ENCODE measurements at places on chromosomes 3 and 15.
A peak's percentile ranks its signal among the peaks of the same experiment; 100 is the strongest.

DNA sequence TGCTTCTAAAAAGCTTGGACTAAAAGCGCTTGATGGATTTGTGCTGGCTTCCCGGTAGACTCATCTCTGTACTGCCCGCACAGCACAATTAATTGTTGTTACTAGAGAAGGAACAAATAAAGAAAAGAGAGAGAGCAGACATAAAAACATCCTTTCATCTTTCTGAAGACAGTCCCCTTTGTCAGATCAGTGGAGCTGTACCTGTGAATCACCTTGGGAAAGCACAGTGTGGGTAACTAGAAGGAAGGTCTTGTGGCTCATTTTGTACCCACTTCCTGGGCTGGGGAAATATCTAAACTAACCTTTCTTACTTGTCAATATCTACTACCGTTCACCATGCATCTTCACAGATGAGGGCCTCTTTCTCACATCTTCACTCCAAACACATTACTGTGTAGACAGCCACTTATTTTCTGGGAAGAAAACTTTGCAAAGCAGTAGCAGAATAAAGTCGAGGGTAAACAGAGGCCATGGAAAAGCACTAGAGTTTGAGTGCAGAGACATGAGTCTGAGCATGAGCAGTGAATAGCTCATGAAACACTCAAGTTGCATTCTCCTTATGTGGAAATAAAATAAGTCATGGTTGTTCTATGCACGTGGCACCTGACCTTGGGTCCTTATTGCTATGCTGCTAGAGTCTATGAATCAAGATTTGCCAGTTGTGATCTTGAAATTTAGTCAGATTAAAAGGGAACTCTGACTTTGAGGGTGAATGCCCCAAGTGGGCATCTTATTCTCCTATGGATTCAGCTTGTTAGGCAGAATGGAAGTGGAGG lies 169.3 kb downstream of the LPP start:
- peak; percentile 67 for DNase-seq

DNA sequence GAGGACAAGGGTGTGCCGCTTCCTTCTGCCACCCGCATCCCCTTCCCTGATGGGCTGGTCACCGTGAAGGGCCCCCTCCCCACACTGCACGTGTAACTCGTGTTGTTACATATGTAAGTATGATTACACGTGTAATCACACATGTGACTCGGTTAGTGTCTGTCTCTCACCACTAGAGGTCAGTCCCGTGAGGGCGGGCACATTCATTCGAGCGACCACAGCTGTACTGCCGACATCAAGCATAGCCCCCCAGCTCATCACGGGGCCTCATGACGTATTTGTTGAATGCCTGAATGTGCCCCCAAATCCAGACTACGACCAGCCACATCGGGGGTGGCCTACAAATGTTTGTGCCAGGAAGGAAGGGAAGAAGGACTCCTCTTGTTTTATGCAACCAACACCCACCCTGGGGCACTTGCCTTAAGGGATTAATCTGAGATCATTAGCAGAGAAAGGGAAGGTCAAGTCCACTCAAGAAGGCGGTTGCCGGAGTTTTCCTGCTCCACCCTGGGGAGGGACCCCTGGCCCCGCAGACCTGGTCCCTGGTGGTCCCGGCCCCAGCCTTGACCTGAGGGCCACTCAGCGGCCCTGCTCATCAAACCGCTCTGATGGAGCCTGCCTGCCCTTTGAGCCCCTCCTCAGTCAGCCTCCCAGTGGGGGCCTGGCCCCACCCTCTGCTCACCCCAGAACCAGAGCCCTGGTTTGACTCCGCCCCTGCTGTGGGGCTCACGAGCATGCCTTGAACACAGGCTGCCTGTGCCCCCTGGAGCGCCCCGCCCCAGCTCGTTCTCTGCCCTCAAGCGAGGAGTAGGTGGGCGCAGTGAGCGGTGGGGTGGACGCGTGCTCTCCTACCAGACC lies 52.8 kb downstream of the RGMA start:
- peak; percentile 54 for DNase-seq

DNA sequence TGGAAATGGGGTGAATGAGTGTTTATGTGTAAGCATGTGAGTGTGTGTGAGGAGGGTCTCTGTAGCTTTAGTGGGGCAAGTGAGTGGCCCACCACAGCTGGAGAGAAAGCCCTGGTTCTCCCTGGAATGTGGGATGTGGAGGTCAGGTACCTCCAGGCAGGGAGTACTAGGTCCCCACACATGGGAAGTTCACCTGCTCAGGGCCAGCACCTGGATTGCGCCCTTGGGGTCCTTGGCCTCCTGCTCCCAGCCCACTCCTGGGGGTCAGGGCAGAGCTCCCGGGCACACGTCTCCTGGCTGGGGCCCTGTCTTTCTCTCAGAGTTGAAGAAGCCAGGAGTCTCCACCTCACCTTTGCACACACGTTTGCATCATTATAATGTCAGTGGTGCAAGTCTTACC lies 40.0 kb upstream of the TMCC1 start:
- no peak for DNase-seq

- no peak for DNase-seq
Measured at GRCh38 chr15:48355377-48355776, 24.1 kb downstream of the DUT start.

DNA sequence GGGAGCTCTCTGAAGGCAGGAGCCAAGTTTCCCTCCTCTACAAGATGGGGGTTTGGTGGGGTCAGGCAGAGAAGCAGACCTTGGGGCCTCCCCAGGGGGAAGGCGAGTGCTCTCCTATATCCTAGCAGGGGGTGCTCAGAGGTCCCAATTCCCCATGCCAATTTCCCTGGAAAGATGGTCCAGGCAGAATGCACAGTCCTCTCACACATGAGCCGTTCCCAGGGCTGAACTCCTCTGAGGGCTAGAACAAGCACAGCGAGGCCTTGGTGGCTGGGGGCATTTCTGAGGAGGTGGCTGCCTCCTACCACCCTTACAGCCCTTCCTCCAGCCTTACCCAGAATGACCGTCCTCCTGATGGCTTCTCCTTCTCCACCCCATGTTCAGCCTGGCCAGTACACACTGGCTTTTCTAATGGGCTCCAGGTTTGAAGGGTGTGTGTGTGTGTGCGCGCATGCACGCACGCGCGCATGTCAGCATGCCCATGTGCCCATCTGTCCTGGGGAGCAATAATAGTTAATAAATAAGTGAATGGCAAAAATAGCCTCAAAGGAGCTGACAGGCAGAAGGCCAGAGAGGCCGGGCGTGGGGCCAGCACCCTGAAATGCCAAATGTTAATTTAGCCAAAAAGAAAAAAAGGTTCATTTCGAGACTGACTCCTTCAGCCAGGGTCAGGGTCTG lies 24.4 kb downstream of the ADCY5 start:
- DNase-seq, result no peak

- no peak for DNase-seq
Measured at GRCh38 chr15:71237456-71238188, 122.4 kb downstream of the THSD4 start.

GRCh38 chr15:86505951-86506350 lies 426.3 kb downstream of the AGBL1 start:
- DNase-seq, result no peak

GRCh38 chr3:88032245-88032644 lies 26.6 kb downstream of the CGGBP1 start:
- DNase-seq, result no peak

DNA sequence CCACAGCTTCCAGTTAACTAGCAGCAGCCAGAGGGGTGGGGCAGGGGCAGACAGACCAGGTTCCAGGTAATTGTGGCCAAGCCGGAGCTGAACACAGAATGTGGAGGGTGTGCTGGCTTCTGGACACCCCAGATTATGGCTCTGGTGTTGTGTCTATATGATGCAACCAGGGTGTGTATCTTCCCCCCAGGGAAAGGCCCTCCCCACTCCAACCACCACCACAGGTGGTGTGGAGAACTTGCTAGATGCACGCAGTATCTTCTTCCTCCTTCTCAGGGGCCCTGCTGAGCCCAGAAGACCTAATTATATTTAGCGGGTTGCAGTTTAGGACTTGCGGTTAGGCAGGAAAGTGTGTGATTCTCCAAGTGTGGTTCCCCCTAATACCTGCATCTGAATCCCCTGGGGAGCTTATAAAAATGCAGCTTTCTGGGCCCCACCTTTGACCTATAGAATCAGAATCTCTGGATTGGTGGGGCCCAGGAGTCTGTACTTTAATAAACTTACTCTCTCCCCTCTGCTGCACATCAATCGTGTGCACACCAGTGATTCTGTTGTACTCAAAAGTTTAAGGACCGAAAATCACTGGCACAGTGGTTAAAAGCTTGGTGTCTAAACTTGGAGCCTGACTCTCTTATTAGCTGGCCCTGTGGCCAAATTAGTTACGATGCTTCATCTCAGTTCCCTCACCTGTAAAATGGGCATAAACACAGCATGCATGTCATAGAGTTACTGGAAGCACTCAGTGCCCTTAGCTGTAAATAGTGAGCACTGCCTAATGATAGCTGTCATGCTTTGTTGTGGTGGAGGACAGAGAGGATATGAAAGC lies 379.1 kb upstream of the PROK2 start:
- no peak for DNase-seq

DNA sequence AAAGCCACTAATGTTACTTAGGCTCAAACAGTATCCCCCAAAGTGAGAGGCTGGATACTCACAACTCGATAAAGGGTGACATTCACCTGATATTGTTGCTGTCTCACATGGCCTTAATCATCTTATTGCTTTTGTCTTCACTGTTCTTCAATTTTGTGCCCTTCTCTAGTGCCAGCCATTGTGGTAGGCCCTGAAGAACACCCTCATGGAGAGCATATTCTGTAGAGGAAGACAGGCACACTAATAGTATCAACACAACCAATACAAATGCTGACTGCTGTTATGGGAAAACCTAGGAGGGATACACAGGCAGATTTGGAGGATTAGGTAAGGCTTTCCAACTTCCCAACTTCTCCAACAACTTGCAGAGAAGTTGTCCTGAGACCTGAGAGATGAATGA lies 4.1 kb upstream of the BLM start:
- DNase-seq, result no peak

DNA sequence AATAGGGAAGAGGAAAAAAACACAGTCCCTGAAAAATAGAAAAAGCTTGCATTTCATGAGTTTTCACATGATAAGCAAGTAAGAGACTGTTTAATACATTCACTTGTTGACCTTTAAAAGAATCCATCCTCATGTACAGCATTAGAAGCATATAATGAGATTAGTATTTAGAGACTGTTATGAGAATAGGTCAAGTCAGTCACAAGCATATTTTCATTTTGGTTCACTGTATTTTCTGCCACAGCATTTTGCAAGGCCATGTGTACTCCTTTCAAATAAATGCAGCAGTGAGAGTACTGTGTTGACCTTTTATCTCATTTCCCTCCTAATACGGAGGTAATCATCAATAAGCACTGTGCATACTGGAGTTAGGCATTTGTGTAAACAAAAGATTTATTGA lies 162.2 kb upstream of the SETMAR start:
- DNase-seq, result no peak

DNA sequence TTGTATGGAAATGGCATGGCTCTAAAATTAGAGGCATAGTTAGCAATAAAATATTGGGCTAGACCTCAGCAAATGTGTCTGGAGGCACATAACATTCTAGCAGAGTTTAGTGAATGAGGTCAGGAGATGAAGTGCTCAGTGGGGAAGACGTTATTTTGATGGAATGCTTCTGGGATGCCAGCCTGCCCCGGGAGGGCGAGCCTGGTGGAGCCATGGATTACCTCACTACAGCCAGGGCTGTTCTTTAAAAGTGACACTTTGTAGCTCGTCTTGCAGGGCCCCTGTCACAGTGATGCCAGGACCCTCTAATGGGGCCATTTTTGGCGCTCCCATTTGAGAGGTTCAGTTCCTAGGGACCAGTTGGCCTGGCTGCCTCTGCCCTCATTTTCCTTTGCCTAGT lies 48.5 kb downstream of the PXYLP1 start:
- DNase-seq, result no peak

GRCh38 chr15:66429546-66429945 lies 42.8 kb downstream of the MAP2K1 start:
- no peak for DNase-seq

DNA sequence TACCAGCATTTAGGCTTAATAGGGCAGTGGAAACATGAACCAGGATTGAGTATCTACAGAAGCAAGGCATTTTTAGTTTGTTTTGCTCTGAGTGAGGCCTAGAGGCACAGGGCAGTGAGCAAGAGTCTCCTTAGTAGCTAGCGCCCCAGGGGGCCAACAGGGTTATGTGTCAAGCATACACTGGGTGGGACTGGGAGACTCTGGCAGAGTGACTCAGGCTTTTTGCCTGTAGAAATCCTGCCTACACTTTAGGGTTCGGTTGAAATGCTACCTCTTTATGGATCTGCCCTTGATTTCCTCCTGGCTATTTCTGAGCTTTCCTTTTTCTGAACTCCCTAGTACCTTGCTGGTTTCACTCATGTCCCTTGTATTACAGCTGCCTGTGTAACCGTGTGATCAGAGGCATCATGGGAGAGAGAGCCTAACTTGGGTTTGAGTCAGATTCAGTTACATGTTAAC lies 72.2 kb downstream of the TOP2B start:
- DNase-seq, result no peak

- no peak for DNase-seq
Measured at GRCh38 chr3:59873576-59874230, 823.9 kb upstream of the CFAP20DC start.

- no peak for DNase-seq
Measured at GRCh38 chr15:26983822-26984221, 12.8 kb downstream of the GABRG3 start.

DNA sequence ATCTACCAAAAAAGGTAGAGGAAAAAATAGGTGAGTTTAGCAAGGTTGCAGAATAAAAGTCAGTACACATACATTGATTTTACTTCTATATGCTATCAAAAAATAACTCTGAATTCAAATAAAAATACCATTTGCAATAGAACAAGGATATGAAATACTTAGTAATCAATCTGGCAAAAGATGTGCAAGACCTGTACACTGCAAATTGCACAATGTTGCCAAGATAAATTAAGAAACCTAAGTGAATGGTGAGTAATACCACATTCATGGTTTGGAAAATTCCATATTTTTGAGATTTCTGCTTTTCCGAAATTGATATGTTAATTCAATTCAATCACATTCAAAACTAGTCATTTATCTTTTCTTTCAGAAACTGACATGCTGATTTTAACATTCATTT lies 464.8 kb downstream of the EPHA3 start:
- DNase-seq, result no peak

DNA sequence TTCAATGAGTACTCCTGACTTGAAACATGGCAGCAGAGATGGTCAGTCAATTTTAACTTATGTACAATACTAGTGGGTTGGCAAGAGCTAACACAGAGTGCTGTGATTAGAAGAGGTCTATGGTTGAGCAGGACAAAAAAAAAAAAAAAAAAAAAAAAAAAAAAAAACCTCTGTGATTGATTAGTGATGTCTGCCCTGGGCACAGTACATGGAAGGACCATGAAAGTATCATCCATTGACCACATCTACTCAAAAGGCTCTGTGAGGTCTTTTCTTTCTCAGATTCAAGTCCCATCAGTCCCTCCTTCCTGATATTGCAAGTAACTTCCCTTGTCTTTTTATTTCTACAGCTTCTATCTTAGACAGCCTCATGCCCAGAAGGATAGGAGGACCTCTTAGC lies 59.6 kb downstream of the NTRK3 start:
- no peak for DNase-seq

DNA sequence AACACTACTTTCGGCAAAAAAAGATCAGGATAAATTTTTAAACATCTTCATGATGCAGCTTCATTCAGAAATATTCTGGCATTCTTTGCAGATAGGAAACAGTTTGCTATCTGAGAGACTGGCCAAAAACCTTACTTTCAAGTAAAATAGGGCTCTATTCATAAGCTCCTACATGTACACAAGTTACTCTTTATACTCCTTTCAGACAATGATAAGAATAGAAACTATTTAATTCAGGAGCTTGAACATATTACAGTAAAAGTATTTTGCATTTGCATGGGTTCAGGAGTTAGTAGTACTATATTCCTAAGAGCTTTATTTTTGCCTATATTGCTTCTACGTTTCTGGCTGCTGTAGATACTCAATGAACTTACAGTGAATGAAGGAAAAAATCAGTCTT lies 70.5 kb downstream of the PLOD2 start:
- DNase-seq, result no peak

GRCh38 chr3:57464801-57465200 lies 79.3 kb downstream of the DNAH12 start:
- DNase-seq, result no peak

All from CD4-positive, alpha-beta T cell treated with Interleukin-21 for 1 hour (primary cell).